ENCODE measurements at places on chromosomes 4 and X.

- no peak for DNase-seq
These were observed 189.5 kb downstream of the ADGRL3 start for GRCh38 chr4:61389640-61390039.

DNA sequence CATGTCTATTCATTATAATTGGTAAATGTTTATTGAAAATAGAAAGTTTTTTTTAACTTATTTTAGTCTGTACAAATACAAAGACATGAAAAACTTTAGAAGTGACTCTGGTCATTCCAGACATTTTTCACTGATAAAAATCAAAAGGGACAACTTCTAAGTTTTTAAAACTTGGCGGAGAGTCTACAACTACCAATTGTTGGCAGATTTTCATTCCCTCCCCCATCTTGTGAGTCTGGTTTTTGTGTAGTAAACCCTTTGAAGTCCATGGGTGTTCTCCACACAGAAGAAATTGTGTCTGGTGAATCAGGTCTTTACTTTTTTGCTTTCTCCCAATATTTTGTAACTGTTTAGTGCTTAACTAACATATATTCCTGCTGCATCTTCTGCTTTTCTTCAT is 336.5 kb downstream of the PDGFC start:
- DNase-seq: no peak

DNA sequence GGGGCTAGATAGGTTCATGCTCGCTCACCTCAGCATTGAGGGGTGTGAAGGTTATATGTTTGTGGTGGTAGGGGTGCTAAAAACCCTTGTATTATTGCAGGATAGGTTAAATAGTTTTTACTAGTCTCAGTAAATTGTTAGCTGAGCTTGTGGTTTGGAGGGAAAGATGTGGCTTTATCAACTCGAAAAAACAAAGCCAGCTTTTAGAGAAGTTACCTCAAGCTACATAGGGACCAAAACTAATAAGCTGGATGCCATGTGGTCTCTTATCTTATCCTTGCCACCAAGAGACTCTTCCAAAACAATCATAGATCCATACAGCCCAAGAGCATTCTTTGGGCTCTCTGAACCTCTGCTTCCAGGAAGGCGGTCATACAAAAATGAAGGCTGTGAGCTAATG is 29.2 kb downstream of the MSN start:
- DNase-seq: no peak

- DNase-seq: no peak
These were observed 419.4 kb downstream of the CENPC start for GRCh38 chr4:67125636-67126514.

DNA sequence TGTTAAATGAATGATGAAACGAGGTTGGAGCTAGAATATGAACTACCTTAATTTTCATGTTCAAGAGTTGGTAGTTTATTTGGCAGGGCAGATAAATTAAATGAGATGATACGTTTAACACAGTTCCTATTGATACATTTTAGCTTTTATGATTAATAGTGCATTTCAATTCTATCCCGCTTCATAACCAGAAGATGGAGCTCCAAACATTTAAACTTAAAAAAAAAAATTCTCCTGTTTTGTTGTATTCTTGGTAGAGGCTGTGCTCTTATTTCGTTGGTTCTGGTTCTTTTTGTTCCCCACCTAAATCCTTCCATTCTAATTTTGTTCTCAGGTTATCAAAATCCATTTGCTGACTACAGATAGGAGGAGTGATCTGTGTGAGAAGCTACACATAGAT is 71.8 kb upstream of the PTPN13 start:
- DNase-seq: no peak

GRCh38 chrX:110415440-110416170 is 57.0 kb downstream of the RTL9 start:
- no peak for DNase-seq

GRCh38 chrX:43973249-43974099 is at the start of gene NDP:
Gene NDP (minus strand): TSS chrX:43973390. CDS start chrX:43958645, 14,745 bp downstream.
- no peak for DNase-seq

- DNase-seq: no peak
These were observed 135.2 kb upstream of the HPGD start for GRCh38 chr4:174657472-174657871.

DNA sequence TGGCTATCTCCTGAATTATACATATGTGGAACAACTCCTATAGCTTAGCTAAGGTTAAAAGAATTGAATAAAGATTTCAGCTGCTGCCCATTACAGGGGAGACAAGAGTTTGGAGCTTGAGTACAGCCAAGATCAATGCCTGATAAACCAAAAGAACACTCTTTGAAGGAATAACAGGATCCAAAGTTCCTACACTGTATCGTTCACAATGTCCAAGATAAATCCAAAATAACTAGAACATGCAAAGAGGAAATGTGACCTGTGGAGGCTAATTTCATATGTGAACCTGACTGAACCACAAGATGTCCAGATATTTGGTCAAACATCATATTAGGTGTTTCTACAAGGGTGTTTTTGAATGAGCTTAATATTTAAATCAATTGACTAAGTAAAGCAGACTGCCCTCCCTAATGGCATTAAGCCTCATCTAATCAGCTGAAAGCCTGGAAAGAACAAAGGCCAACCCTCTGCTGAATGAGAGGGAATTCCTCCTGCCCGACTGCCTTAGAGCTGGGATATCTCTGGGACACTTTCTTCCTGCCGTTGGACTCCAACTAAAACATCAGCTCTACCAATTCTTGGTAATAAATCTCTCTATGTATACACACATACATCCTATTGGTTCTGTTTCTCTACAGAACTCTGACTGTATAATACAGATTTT is 19.2 kb downstream of the RFC1 start:
- no peak for DNase-seq

GRCh38 chr4:79495447-79495846 is 87.4 kb upstream of the GK2 start:
- DNase-seq: no peak

GRCh38 chr4:20426028-20426427 is 174.3 kb downstream of the SLIT2 start:
- DNase-seq: no peak

DNA sequence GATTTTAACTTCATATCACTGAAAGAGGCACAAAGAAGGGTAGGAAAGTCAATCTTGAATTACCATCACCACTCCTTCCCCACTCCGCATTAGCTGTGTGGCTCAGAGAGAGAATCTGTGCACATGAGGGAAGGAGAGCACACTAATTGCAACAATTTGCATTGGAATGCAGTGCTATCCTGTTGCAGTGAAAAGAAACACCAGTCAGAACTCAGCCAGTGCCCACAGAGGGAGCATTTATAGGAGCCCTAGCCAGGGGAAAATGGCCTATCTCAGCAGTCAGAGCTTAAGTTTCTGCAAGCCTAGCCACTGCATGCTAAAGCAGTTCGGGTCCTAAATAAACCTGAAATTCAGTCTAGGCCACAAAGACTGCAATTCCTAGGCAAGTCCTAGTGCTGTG is 159.4 kb upstream of the AR start:
- no peak for DNase-seq

GRCh38 chr4:3747581-3747904 is 18.6 kb upstream of the ADRA2C start:
- peak; percentile 47 for DNase-seq

- DNase-seq: no peak
These were observed 46.0 kb upstream of the TLL1 start for GRCh38 chr4:165827018-165827417.

- no peak for DNase-seq
These were observed 2.7 kb upstream of the XKRX start for GRCh38 chrX:100931218-100931924.

DNA sequence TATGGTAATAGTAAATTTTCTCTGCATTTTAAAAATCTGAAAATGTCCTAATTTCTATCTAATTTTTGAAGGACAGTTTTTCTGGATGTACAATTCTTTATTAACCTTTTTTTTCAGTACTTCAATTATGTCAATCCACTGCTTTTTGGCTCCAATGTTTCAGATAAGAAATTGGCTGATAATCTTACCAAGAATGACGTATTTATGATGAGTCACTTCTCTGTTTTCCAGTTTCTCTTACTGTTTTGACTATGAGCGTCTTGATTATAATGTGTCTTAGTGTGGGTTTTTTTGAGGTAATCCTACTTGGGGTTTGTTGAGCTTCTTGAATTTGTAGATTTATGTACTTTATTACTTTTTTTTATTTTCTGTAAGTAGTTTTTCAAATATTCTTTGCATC is 47.2 kb downstream of the UGT2B11 start:
- no peak for DNase-seq

GRCh38 chrX:155094468-155095061 is 23.3 kb downstream of the BRCC3 start:
- DNase-seq: no peak

DNA sequence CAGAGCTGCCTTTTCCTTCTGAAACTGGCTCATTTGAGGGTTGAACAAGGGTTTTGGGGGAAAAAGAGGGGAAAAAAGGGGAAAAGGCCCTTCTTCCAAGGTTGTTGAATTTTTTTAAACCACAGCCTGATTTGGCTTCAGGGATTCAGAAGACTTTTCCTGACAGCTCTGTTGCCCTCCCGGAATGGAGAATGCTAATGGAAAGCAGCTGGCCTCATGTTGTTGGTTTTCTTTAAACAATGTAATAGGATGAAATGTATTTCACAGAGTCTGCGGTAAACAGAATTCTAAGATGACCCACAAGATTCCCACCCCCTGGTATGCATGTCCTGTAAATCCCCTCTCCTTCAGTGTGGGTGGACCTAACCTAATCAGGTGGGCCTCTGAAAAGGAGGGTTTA is 3.3 kb upstream of the KIAA1210 start:
- no peak for DNase-seq

- DNase-seq: no peak
These were observed 208.4 kb downstream of the NDST4 start for GRCh38 chr4:114905017-114905416.

GRCh38 chr4:3605491-3605890 is 73.3 kb upstream of the LRPAP1 start:
- DNase-seq: no peak
